ENCODE measurements at places on chromosomes 6 and 20.

DNA sequence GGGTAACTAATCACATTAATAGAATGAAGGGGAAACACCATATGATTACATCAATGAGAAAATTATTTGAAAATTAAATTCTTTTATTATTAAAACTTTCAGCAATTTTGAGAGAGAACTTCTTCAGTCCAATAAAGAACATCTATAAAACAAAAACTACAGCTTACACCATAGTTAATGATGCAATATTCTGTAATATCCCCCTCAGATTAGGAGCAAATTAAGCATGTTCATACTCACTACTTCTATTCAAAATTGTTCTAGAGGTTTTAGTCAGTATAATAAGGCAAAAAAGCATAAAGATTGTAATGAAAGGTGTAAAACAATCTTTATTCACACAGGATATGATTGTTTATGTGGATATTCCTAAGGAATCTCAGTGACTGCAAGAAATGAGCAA is 465.4 kb downstream of the CD109 start:
- DNase-seq = no peak

DNA sequence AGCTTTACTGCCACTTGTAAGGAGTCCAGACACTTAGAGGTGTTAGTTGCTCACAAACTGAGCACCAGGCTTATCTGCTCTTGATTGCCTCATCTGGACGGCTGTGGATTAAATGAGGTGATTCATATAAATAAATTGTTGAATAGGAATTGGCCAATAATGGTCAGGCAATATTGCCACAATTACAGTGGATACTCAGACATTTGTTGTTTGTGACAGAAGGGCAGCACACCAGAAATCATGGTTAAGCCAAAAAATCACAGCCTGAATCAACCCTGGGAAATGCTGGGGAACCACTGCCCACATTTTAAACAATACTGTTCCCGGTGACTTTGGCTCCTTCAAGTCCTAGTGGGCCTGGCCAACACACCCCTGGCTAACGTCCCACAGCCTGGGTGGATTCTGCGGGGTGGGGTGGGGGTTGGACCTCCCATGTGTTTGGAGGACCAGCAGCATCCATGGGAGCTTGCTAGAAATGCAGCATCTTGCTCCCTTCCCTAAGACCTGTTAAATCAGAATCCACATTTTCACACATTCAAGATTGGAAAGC is 29.5 kb upstream of the SPDEF start:
- no peak for DNase-seq

- DNase-seq = no peak
These were observed 205.6 kb upstream of the FLRT3 start for GRCh38 chr20:14543040-14543439.

- DNase-seq = no peak
These were observed 24.8 kb upstream of the EZR start for GRCh38 chr6:158843751-158844683.

DNA sequence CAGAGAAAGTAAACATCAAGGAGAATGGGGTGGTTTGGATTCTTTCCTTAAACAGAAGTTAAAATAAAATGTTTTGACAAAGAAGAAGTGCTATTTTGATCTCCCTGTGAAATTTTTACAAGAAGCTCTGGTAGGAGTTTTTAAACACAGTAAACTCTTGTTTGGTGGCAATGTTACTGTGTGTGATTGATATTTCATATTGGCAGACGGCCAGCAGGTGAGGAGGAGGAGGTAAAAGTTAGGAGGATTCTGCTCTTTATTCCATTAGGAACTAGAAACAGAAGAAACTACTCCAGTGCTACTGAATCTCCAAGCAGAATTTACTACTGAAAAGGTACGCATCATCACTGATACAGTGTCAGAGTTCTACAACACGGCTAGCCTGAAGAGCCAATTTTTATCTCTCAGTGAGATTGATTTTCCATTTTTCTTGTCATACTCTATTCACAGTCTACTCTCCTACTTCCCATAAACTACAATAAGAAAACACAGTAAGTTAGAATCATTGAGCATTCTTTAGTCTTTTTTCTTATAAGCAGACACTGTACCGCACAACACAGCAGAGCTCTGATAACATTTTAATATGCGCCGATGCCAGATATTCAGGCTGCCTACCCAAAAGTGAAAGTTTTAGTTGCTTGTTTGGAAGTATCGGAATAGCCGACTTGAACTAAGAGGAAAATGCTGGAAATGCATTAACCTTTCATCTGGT is 21.2 kb upstream of the AFDN start:
- DNase-seq = no peak

GRCh38 chr6:106055489-106055888 is 30.6 kb upstream of the PRDM1 start:
- no peak for DNase-seq

DNA sequence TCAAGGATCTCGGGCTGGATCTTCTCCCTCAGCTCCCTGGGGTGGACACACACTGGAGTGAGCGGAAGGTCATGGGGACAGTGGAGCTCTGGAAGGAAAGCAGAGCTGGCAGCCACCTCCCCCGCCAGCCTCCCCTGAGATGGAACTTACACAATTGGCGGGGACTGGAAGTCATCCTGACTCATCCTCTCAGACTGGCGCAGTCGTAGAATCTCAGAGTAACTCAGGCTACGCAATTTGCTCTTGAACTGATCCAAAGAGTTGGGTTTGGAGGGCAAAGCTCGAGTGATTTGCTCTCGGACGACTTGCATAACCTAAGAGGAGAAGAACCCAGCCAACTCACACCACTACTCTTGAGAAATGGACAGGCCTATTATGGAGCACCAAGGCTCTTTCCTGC is 34.8 kb downstream of the ELMO2 start:
- no peak for DNase-seq
